ENCODE measurements at places on chromosomes 16 and 17. TPM values are rescaled to one million over a fixed set of nuclear protein-coding genes. Genes with fewer than 3 reads are reported as not detected.

- H3K4me1 ChIP-seq, result peaks cover 13% of the 10 kb centered on the region
- H3K36me3 ChIP-seq, result peaks cover 46% of the 10 kb centered on the region
- H3K4me3 ChIP-seq, result no peak overlapping the region
- no peak for DNase-seq
- no peaks in the 10 kb centered on the region for H3K27me3 ChIP-seq
Measured at GRCh38 chr17:5561736-5562571, 22.4 kb downstream of the NLRP1 start.

GRCh38 chr17:39195568-39196160 lies 1.8 kb downstream of the CACNB1 start:
- H3K27me3 ChIP-seq, result no peaks in the 10 kb centered on the region
- no peak overlapping the region for H3K27ac ChIP-seq
- DNase-seq, result no peak
- H3K4me3 ChIP-seq, result peak overlapping the region; percentile 79
- H3K36me3 ChIP-seq, result peaks cover 17% of the 10 kb centered on the region

SENP3 gene
- 53.0 TPM for total RNA-seq

DNA sequence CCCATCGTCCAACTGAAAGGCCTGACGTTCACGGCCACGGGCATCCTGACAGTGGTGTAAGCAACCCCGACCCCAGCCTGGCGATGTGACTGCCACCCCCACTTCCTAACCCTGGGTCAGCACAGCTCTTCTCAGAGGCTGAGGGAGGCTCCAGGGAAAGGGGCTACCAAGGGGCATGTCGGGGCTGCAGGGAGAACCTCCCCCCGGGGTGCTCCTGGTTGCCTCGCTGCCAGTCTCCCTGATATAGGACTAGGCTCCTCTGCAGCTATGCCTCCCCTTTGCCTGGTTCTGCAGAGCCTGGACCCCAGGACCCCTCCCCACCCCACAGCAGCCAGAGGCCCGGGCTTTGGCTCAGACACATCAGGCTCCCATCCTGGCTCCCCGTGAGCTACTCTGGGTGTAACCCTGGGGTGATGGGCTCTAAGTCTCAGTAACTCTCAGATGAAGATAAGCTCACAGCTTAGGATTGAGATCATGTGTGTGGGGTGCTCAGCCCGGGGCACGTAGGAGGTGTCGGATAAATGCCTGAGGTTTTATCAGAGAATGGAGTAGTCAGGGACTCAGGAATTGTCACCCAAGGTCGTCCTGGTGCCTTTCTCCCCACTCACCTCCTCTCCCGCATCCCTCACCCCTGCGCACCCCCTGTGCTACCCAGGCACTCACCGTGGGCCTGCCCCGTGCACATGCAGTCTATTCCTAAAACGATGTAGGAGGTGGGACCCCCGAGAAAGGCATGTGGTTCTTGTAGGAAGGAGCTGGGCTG lies 10.6 kb downstream of the ITGAD start:
- H3K27ac ChIP-seq, result no peak overlapping the region
- peaks cover 10% of the 10 kb centered on the region for H3K36me3 ChIP-seq
- peaks cover 5% of the 10 kb centered on the region for H3K27me3 ChIP-seq

CRYBA1 gene
- total RNA-seq, result not detected

GRCh38 chr17:63476459-63476853 lies 405 bp upstream of the ACE start:
- H3K4me3 ChIP-seq, result peak overlapping the region; percentile 51
- H3K27me3 ChIP-seq, result peaks cover 53% of the 10 kb centered on the region
- no peak overlapping the region for H3K27ac ChIP-seq
- no peaks in the 10 kb centered on the region for H3K36me3 ChIP-seq
- no peak for DNase-seq

DNA sequence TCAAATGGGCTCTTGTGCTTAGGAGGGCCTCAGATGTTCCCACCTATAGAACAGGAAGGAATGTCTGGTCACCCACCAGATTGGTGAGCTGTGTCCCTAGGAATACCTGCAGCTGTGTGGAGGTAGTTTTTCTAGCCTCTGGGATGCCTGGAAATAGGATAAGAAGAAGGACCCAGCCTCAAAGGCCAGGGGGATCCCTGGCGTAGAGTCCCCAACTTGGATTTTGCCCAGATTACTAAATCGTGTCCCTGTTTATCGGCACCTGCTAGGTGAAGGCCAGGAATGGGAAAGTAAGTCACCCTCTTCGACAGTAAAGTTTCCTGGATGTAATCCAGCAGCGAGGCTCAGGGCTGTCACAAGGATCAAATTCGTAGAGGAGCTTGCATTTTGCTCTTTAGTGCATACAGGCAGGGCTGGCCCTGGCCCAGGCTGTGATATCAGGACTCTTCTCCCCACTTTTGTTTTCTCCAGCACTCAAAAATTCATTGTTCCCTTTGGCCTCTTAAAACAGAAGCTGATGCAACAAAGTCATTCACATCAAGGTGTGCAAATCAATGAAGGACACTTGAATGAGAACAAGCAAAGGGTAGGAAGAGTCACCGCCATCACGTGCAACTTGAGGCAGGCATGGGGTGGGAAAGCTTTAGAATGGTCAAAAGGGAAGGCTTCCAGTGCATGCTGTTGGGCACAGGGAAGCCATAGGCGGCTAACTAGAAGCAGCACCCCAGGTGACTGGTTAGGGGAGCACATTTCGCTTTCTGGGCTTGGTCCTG lies 7.5 kb downstream of the SLC13A2 start:
- no peak for DNase-seq
- no peak overlapping the region for H3K27ac ChIP-seq
- peaks cover 16% of the 10 kb centered on the region for H3K4me1 ChIP-seq
- H3K4me3 ChIP-seq, result no peak overlapping the region

GRCh38 chr16:84314814-84315213 lies 20.1 kb downstream of the WFDC1 start:
- no peaks in the 10 kb centered on the region for H3K4me1 ChIP-seq
- peaks cover 18% of the 10 kb centered on the region for H3K27me3 ChIP-seq
- no peak overlapping the region for H3K4me3 ChIP-seq
- no peak overlapping the region for H3K27ac ChIP-seq

GRCh38 chr16:75071621-75072020 lies 45.0 kb downstream of the LDHD start:
- no peak overlapping the region for H3K27ac ChIP-seq
- peaks cover 11% of the 10 kb centered on the region for H3K36me3 ChIP-seq
- H3K4me1 ChIP-seq, result peaks cover 69% of the 10 kb centered on the region

DNA sequence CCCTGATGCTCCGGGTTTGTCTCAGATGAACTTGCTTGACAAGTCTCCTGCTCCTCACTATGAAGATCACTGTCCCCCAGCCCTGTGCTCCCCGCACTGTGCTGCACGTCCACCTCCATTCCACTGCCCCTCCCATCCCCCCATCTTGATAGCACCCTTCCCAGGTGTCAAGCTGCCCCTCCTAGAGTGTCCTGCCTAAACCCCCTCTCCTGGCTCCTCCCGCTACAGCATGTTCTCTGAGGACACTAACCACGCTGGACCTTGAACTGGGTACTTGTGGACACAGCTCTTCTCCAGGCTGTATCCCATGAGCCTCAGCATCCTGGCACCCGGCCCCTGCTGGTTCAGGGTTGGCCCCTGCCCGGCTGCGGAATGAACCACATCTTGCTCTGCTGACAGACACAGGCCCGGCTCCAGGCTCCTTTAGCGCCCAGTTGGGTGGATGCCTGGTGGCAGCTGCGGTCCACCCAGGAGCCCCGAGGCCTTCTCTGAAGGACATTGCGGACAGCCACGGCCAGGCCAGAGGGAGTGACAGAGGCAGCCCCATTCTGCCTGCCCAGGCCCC lies 18.5 kb downstream of the DEXI start:
- peaks cover 2% of the 10 kb centered on the region for H3K4me1 ChIP-seq
- H3K4me3 ChIP-seq, result no peak overlapping the region
- peaks cover 20% of the 10 kb centered on the region for H3K36me3 ChIP-seq
- no peaks in the 10 kb centered on the region for H3K27me3 ChIP-seq
- DNase-seq, result no peak

NLRC3 gene
- 98.7 TPM for total RNA-seq

DNA sequence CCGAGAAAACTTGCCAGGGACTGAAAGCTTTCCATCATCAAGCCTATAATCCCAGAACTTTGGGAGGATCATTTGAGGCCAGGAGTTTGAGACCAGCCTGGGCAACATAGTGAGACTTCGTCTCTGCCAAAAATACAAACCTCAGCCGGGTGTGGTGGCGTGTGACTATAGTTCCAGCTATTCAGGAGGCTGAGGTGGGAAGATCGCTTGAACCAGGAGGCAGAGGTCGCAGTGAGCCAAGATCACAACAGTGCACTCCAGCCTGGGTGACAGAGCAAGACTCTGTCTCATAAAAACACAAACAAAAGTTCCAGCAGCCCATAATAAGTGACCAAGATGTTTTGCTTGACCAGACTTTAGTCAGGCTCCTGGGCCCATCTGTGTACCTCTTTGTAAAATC lies 1.9 kb downstream of the MEAK7 start:
- H3K27ac ChIP-seq, result peak overlapping the region; percentile 22
- H3K4me3 ChIP-seq, result no peak overlapping the region
- H3K4me1 ChIP-seq, result peaks cover 41% of the 10 kb centered on the region
- DNase-seq, result no peak
- H3K27me3 ChIP-seq, result no peaks in the 10 kb centered on the region
- H3K36me3 ChIP-seq, result no peaks in the 10 kb centered on the region

SLC16A6 gene
- total RNA-seq, result 6.8 TPM

DNA sequence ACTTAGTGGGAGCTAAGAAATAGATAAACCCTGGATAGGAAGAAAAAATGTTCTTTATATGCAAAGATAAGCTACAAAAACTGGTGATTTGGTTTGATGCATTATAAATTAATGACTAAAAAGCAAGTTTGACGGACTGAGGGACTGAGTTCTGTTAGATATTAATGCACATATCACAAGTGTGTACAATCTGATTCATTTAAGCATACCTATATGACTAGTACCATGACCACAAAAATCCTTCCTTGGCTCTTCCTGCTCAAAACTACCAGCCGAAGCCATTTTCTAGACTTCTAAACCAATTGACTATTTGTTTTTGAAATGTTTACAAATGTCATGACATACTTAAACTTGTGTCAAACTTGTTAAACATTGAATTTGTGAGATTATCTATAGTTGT lies 374.5 kb upstream of the MON1B start:
- no peaks in the 10 kb centered on the region for H3K27me3 ChIP-seq
- H3K4me1 ChIP-seq, result no peaks in the 10 kb centered on the region
- DNase-seq, result no peak
- H3K4me3 ChIP-seq, result no peak overlapping the region
- no peak overlapping the region for H3K27ac ChIP-seq
- no peaks in the 10 kb centered on the region for H3K36me3 ChIP-seq

DNA sequence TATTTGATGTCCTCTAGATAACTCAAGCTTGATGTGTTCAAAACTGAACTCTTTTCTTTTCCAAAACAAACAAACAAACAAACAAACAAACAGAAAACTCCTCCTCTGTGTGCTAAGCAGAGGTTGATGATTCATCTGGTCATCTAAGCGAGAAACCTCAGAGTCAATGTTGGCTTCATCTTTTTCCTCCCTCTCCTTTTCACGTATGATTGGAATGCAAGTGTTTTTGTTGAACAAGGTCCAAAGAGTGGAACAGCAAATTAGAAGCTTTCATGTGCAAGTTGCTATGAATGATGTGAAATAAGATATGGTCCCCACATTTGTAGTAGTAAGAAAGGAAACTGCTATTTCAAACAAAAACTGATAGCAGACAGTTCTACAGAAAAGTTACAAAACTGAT lies 52.5 kb downstream of the TBX4 start:
- H3K27me3 ChIP-seq, result peaks cover 30% of the 10 kb centered on the region
- no peak overlapping the region for H3K27ac ChIP-seq
- no peaks in the 10 kb centered on the region for H3K36me3 ChIP-seq
- no peaks in the 10 kb centered on the region for H3K4me1 ChIP-seq
- no peak overlapping the region for H3K4me3 ChIP-seq

KRTAP2-2 gene
- not detected for total RNA-seq

PLXDC1 gene
- 6.3 TPM for total RNA-seq

WWP2 gene
- 68.8 TPM for total RNA-seq

DNA sequence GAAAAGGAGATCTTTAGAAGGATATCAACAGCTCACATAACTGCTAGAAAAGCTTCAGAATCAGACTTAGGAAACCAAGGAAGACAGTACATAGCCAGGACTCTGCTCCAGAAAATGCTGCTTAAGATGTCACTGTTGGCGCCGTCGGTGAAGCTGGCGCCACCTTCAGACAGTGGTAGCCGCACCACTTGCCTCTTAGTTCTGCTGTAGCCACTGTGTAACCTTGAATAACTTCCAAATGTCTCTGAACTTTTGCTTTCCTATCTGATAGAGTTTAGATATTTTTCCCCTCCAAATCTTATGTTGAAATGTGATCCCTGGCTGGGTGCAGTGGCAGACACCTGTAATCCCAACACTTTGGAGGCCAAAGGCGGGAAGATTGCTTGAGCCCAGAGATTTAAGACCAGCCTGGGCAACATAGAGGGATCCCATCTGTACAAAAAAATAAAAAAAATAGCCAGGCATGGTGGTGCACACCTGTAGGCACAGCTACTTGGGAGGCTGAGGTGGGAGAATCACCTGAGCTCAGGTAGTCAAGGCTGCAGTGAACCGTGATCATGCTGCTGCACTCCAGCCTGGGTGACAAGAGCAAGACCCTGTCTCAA lies 6.3 kb upstream of the USP31 start:
- H3K36me3 ChIP-seq, result no peaks in the 10 kb centered on the region
- DNase-seq, result no peak
- no peak overlapping the region for H3K4me3 ChIP-seq
- H3K4me1 ChIP-seq, result peaks cover 14% of the 10 kb centered on the region

- peaks cover 1% of the 10 kb centered on the region for H3K36me3 ChIP-seq
- H3K27ac ChIP-seq, result no peak overlapping the region
- peaks cover 2% of the 10 kb centered on the region for H3K4me1 ChIP-seq
- H3K4me3 ChIP-seq, result no peak overlapping the region
- DNase-seq, result no peak
Measured at GRCh38 chr17:35390663-35391062, 17.2 kb upstream of the SLFN11 start.

GRCh38 chr17:22694362-22695227 lies 1002.3 kb downstream of the KCNJ18 start:
- H3K27ac ChIP-seq, result no peak overlapping the region
- no peaks in the 10 kb centered on the region for H3K4me1 ChIP-seq
- H3K4me3 ChIP-seq, result no peak overlapping the region
- peaks cover 3% of the 10 kb centered on the region for H3K36me3 ChIP-seq
- H3K27me3 ChIP-seq, result no peaks in the 10 kb centered on the region

DNA sequence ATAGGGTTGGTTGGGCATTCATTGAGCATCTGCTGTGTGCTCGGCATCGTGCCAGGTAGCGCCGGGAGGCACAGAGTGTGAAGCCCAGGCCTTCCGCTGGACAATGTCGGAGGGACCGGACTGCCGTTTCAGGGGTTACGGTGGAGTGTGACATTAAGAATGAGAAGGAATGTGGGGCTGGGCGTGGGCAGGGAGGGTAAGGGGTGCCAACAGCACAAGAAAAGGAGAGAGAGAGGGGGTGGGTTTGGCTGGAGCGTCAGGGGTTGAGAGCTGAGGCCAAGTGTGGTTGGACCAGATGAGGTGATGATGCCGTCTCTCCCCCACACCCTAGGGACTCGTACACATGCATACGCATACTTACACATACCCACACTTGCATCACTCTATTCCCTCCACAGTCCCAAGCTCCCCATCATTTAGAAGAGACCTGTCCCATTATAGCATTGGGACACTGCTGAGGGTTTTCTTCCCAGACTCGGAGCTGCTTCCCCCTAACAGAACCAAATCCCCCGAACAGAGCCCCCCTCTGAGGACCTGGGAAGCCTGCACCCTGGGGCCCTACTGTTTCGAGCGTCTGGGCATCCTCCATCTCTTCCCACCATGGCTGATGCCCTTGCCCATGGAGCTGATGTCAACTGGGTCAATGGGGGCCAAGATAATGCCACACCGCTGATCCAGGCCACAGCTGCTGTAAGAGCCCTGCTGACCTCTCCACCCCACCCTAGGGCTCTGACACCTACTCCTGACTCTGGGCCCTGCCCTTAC lies 3.3 kb upstream of the KCTD11 start:
- H3K4me3 ChIP-seq, result no peak overlapping the region
- H3K27ac ChIP-seq, result peak overlapping the region; percentile 57
- peaks cover 67% of the 10 kb centered on the region for H3K36me3 ChIP-seq
- H3K27me3 ChIP-seq, result no peaks in the 10 kb centered on the region
- DNase-seq, result no peak
- H3K4me1 ChIP-seq, result peaks cover 56% of the 10 kb centered on the region

KRTAP2-1 gene
- not detected for total RNA-seq
